ENCODE measurements at places on chromosomes 12 and 14.

DNA sequence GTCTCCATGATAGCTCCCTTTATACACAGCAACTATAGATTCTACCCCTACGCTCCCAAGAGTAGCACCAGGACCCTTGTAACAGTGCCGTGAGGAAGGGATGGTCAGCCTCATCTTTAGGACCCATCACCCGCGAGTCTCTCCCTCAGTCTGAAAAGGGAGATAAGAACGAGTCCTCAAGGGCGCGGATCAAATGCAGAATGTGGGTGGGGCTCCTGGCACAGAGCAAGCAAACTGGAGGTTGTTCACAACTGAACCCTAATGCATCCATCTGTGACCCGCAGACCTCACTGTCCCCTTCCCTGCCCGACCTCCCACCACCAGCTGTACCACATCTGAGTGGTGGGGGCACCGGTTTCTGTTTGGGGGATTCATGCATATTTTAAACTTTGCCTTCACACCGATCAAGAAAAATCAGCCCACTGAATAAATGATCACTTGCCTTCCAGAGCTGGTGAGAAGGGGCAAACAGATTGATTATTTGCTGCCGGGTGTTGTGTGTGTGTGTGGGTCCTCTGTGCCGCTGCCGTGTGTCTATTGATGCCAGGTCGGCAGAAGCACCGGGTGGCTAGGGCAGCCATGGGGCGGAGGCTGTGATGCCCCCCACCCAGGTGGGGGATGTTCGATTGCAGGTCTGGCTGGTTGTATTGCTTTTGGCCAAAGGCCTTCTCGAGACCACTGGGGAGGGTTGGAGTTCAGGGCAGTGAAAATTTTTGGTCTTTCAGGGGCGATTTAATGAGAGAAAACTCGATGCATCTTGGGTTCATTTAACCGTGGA, 35.7 kb upstream of the BEGAIN start:
- no peak for DNase-seq

- peak; percentile 97 for DNase-seq
Observed at GRCh38 chr12:6215932-6216494, 15.8 kb downstream of the CD9 start.

GRCh38 chr12:89568484-89568883, 42.6 kb upstream of the POC1B start:
- no peak for DNase-seq

GRCh38 chr14:101412739-101413138, 148.6 kb upstream of the DIO3 start:
- no peak for DNase-seq

- DNase-seq: no peak
Observed at GRCh38 chr14:23449314-23449713, 13.9 kb upstream of the MYH7 start.

DNA sequence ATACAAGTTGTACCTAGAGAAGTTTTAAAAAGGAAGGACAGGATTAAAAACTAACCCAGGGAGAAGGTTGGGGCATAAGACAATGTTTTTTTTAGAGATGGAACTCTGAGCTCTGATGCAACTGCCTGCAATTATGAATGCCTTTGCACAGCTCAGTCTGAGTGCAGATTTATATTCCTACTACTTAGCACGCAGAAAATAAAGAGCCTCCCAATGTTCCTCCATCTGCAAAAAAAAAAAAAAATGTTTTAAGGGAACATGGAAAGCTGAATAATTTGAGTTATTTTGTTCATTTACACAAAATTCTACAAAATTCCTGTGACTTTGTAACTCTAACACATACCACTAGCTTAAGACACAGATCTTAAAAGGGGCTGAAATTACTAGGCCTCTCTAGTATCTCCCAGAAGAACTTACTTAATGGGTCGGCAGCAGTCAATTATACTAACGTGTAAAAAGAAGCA, 15.7 kb downstream of the CLIP1 start:
- peak; percentile 92 for DNase-seq

DNA sequence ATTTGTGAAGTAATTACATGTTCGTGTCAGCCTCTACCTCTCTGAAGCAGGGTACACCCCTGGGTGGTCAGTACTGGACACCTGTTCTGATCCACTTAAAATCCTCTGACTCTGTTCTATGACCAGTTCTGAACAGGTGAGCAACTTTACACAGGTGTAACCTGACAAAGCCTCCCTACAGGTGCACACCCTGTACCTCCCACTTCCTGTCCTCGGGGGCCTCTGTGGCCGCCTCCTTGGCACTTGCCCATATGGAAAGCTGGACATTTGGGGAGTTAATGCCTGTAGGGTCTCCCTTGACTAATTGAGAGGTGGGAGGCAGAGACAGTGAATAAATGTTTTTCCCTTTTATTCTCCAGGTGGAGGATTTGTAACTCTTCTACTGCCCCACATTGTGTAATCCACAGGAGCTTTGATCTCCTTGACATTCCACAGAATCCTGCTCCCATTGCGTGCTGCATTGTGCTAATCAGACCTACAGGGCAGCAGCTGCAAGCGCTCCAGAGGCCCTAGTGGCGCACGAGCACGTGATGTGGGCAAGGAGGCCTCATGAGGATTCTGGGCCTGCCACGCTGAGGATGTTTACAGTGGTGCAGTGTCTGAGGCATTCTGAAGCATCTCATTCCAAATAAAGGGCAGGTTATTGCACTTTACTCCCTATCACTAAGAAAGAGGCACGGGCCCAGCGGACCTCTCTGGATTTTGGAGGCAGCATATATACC, 45.8 kb upstream of the BATF start:
- peak; percentile 40 for DNase-seq

DNA sequence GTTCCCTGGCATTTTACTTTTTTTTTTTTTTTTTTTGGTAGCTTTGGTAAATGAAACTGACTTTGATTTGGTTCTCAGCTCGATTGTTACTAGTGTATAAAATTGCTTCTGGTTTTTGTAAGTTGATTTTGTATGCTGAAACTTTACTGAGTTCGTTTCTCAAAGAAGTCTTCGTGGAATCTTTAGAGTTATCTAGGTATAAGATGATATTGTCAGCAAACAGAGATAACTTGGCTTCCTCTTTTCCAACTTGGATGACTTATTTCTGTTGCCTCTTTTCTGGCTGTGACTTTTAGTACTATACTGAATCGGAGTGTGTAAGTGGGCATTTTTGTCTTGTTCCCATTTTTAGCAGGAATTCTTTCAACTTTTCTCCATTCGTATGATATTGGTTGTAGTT, 28.1 kb downstream of the USP15 start:
- no peak for DNase-seq

DNA sequence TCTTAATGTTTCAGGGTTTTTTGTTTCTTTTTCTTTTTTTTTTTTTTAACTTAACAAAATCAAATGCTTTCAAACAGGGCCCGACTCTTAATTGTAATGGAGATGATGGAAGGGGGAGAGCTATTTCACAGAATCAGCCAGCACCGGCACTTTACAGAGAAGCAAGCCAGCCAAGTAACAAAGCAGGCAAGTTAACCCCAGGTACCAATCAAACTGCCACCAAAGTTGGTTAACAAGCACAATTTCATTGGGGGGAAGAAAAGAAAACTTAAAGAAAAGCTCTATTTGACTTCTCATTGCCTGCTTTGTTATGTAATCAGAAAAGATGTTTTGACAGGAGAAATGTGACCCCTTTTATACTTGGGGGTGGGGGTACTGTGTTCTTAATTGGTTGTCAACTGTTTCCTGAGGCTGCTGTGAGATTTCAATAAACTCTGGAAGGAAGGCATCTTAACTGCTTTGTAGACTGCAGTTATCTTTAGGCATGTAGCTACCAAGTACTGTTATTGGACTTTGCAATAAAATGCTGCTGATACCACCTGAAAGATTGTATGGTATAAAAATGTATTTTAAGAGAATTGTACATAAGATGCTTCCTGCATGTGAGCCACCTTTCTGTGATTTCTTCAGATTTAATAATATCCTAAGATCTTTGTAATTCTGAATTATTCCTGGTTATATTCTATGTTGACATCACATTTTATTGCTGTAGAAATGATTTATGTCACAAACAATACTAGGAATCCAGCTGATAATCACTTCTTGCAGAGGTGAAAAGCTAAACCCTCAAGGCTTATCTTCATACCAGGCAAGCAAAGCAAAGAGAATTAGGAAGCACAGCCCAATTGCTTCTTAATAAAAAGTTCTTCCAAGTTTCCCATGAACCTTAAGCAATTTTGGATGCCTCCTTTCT, 26.9 kb downstream of the MAPKAPK5 start:
- DNase-seq: no peak

DNA sequence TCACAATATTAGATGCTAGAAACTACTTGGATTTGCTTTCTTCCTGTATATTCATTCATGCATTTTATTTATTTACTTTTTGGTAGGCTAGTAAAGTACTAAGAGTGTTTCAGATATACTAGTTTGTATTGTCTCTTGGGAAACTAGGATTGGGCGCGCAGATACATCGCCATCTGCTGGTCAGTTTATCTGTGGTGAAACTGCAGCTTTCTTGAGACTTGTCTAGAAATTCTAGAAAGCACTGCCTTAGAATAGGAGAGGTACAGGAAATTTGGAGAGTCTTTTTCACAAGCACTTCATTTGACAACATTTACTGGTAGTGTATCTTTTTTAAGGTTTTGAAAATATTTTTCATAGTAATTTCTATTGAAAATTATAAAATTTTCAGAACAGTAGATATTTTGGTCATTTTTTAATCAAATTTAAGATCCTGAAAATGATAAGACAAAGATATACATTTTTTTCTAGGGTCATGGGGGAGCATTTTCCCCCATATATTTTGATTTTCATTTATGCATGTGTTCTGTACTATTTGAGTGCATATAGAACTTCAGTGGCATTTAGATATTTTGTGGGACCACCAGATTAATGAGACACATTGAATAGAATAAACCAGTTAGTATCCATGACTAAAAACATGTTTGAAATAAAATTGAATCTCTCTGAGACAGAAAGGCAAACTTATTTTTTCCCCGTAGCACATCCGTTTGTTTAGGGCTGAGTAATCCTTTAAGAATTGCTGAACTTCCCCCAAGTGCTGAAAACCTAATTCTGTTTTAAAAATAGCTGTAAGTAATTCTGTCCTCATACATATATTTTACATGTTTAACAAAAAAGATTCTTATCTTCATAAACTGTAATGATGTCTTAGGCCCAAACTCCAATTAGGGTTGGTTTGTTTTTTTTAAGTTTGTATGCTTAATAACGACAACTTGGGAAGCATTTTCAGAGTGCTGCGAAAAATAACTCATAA, 44.5 kb downstream of the SLC38A6 start:
- peak; percentile 80 for DNase-seq

GRCh38 chr12:94059394-94060368, 88.7 kb upstream of the PLXNC1 start:
- DNase-seq: no peak

DNA sequence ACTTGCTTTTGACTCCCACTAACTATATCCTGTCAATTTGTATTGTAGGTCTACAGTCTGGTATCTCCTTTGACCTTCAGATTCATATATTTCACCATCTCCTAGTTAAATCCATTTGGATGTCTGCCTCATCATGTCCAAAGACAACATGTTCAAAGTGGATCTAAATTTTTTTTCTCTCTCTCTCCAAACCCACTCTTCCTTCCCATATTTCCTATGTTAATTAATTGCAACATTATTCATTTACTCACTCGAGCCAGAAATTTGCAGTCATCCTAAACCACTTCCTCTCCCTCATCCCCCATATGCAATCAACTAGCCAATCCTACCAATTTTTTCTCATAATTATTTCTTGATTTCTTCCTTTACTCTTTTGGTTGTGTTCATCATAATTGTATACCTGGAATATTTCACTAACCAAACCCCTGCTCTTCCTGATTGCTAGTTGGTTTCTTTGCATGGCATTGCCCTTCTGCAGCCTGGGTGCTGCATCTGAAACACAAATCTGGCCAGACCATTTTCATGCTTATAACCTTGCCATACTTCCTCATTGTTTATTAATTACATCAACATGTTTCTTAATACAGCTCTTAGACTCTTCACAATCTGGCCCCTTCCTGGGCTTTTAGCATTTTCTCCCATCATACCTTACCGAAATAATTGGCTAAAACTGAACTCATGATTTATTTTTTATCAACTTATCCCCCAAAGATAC, 442.2 kb downstream of the ADAMTS20 start:
- no peak for DNase-seq

DNA sequence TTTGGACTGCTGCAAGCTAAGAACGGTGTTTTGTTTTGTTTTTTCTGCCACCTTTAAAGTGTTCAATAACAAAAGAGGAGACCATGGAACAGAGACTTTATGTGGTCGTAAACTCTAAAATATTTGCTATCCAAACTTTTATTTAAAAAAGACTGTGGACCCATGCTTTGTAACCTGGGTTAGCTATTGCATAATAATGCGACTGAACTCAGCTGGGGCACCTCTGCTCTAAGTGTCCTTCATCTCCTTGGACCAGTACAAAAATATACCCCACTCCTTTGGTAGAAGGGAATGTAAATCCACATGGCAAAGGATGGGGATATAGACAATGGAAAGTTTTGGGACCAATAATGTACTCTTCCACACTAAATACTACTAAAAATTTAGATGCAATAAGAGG, 65.5 kb downstream of the GPATCH2L start:
- DNase-seq: no peak

DNA sequence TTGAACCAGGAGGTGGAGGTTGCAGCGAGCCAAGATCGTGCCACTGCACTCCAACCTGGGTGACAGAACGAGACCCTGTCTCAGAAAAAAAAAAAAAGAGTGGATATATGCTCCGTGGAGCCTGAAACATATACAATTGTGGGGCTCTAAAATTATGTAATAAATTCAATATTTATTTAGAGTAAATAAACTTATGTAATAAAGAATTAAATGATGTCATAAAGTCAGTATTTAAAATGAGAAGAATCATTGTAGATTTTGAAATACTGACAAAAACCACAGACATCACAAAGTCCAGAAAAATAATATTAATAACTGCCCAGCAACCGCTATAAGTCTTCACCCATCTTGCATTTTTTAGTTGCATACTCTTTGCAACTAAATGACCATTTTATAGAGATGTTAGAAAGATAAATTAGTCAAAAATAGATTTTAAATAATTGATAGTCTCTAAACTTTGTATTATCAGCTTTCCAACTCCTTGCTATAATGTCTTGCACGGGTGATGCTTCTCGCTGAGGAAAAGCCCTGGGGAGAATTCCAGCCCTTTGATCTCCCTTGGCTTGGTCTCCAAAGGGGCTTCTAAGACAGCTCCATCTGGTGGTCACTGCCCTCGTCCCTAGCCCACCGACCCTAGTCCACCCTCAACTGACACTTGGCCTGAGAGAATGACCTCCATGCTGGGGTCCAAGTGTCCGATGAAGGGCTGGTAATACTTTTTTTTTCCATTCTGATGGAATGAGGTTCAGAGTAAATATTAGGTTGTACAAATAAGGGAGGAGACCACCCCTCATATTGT, 7.9 kb upstream of the TMBIM6 start:
- DNase-seq: no peak
